T-cell (primary cell): ENCODE measurements at places on chromosomes 7 and 10.

GRCh38 chr7:116395141-116395791, 104.3 kb upstream of the CAV2 start:
- no peak overlapping the region for H3K27ac ChIP-seq
- H3K27me3 ChIP-seq, result peaks cover 3% of the 10 kb centered on the region
- H3K36me3 ChIP-seq, result no peaks in the 10 kb centered on the region
- no peak for DNase-seq

- H3K27me3 ChIP-seq, result peaks cover 9% of the 10 kb centered on the region
- no peak overlapping the region for H3K4me3 ChIP-seq
- no peak overlapping the region for H3K27ac ChIP-seq
- no peak for DNase-seq
These were observed 4.8 kb upstream of the ADAM12 start for GRCh38 chr10:126393076-126393475.

- H3K4me1 ChIP-seq, result peaks cover 12% of the 10 kb centered on the region
- H3K27me3 ChIP-seq, result peaks cover 3% of the 10 kb centered on the region
- no peak overlapping the region for H3K27ac ChIP-seq
These were observed 30.3 kb downstream of the OAT start for GRCh38 chr10:124388476-124388822.

DNA sequence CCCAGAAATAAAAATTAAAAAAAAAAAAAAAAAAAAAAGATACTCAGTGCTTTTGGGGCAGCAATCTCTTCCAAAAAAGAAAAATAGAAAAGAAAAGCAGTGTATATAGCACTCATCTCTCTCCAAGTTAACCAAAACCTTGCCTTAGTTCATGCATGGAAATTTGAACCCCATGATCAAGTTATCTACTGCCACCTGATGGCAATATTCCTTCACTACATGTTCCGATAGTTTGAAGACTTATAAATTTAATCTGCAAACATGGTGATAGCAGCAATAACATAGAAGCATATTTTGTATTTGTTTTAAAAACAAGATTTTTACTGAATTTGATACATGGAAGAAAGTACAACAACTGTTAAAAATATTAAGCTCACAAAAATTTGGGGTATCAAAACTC, 48.6 kb upstream of the SLIT1 start:
- no peaks in the 10 kb centered on the region for H3K27me3 ChIP-seq
- H3K36me3 ChIP-seq, result peaks cover 29% of the 10 kb centered on the region
- no peak overlapping the region for H3K27ac ChIP-seq

- H3K27me3 ChIP-seq, result no peaks in the 10 kb centered on the region
- H3K4me1 ChIP-seq, result no peaks in the 10 kb centered on the region
- no peak for DNase-seq
- no peak overlapping the region for H3K4me3 ChIP-seq
- no peaks in the 10 kb centered on the region for H3K36me3 ChIP-seq
These were observed 47.5 kb downstream of the GLI3 start for GRCh38 chr7:42189535-42189934.

DNA sequence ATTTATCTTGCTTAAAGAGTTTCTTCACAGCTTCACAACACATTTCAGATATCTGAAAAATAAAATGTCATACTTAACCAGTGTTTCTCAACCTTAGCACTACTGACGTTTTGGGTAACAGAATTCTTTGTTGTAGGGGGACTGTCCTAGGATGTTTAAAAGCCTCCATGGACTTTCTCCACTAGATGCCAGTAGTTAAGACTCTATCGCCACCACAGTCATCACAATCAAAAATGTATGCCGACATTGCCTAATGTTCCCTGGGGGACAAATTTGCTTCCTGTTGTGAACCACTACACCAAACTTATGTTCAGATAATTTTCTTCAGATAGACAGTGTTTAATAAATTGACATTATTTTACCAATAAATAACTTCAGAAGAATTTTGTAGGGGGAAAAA, 13.4 kb downstream of the NOC3L start:
- no peak for DNase-seq
- no peaks in the 10 kb centered on the region for H3K4me1 ChIP-seq
- H3K27ac ChIP-seq, result no peak overlapping the region
- H3K27me3 ChIP-seq, result no peaks in the 10 kb centered on the region
- no peaks in the 10 kb centered on the region for H3K36me3 ChIP-seq
- no peak overlapping the region for H3K4me3 ChIP-seq

DNA sequence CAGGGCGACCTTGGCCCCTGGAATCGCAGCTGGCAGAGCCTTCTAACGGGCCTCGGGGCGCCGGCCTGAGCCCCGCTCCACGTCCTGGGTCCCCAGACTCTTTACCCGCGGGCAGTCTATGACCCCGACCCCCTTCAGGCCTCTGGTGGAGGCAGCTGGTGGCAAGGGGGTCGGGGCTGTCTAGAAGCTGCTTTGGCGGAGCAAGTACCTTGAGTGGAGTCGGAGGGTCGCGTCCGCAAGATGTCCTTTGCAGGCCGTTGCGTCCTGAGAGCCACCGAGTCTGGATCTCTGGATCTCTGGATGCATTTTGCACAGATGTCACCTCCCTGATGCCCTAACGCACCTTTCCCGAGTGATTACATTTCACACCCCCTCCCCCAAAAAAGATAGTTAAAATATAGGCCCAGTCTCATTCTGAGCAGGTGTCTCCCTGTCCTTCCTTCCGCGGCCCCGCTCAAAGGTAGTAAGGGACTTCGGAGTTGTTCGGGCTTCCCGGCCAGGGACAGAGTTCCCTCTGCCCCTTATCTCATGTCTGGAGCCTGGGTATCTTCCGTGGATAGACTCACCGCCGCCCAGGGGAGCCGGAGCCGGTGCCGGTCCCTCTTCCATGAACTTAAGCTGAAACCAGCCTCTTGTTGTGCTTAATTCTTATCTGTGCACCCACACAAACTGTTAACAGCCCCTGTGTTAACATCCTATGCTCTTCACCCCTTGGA, 457 bp downstream of the ACADSB start:
- H3K36me3 ChIP-seq, result peaks cover 4% of the 10 kb centered on the region
- peak overlapping the region; percentile 79 for H3K27ac ChIP-seq
- H3K4me1 ChIP-seq, result peaks cover 19% of the 10 kb centered on the region
- no peak for DNase-seq
- H3K4me3 ChIP-seq, result peak overlapping the region; percentile 89

GRCh38 chr7:121339082-121339481, 10.3 kb downstream of the WNT16 start:
- H3K27me3 ChIP-seq, result no peaks in the 10 kb centered on the region
- no peaks in the 10 kb centered on the region for H3K36me3 ChIP-seq
- H3K4me3 ChIP-seq, result no peak overlapping the region
- no peak for DNase-seq

GRCh38 chr10:74194545-74194944, 43.5 kb downstream of the ADK start:
- DNase-seq, result peak; percentile 25
- H3K27ac ChIP-seq, result no peak overlapping the region
- no peaks in the 10 kb centered on the region for H3K36me3 ChIP-seq
- H3K27me3 ChIP-seq, result no peaks in the 10 kb centered on the region
- peaks cover 13% of the 10 kb centered on the region for H3K4me1 ChIP-seq
